ENCODE measurements at places on chromosomes 2 and 18. TPM values are rescaled to one million over a fixed set of nuclear protein-coding genes. Genes with fewer than 3 reads are reported as not detected.

DNA sequence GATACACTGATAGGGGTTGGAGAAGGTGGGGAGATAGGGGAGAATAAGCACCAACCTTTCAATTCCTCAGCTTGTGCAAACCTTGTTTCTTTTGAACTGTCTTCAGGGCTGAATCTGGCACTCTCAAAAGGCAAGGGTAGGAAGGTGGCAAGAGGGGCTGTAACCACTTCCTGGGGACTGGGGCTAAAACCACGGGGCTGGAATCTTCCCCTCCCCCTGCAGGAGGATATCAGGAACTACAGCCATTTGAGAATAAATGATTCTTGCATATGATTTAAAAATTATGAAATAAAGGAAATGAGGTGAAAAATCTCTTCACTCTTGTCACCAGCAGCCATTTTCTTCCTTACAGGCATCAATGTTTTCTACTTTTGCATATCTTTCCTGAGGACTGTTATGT lies 50.8 kb downstream of the ATOH8 start:
- DNase-seq: no peak

GRCh38 chr2:105953942-105954341 lies 209.2 kb downstream of the NCK2 start:
- no peak for DNase-seq

POMC gene
- 1.5 TPM for total RNA-seq

LYG1 gene
- total RNA-seq: 0.79 TPM

DNA sequence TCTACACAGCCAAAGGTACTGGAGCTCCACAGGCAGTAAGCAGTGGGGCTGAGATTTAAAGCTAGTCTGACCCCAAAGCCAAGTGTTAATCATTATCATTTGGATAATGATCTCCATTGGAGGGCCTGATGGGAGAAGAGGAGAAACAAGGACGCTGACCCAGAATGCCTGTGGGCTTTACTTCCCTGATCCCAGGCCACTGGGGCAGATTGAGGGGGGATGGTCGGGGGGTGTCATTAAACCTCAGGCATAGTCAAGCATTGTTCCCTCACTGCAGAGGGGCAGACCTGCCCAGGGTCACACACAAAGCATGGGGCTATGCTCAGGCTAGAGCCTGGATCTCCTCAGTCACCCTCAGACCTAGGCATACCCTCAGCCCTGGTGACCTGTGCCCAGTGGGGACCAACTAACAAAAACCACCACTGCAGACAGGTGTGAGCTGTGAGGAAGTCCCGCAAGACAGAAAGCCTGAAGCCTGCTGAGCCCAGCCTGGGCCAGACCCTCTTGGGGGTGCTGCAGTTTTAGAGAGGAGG lies 53.4 kb downstream of the SDC1 start:
- DNase-seq: no peak

DNA sequence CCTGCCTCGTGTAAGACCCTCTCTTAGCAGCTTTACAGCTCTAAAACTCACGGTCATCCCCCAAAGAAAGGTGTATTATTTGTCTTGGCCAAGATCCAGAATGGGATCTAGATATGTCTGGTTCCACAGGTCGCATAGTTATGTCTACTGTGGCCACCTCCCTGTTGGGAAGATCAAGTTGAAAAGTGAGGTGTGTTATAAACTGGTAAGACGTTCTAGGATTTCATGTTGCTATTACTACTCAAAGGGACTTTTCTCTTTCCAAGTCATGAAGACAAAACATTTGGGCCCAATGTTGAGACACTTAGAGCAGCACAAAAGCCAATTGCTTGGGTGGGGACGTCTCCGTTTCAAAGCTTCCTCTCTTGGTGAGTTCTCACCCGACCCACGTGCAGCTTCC lies 766.0 kb downstream of the RNF144A start:
- no peak for DNase-seq

GPR55 gene
- total RNA-seq: 0.05 TPM

DNA sequence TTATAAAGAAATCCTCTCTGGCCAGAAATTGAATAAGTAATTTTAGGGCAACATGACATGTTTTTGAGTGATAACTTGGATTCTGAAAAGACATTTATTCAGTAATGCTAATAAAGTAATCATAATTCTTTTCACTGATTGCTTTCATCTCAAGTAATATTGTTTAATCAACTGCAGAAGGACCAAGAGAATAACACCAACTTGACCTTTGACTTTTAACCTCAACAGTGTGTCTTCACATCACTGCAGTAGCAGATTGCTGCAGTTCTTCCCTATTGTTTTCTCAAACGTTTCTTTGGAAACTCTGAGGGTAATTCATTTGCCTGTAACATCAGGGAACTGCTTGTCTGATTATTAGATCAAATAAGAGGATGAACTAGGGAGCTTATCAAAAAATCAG lies 104.9 kb upstream of the UPP2 start:
- DNase-seq: no peak

MOCOS gene
- 0.95 TPM for total RNA-seq

Data from urinary bladder (tissue), 4 donors.